Activated CD4-positive, CD25-positive, alpha-beta regulatory T cell treated with anti-CD3 and anti-CD28 coated beads, Interleukin-2, amount 50 U/mL, for 16 hours (primary cell): ENCODE measurements at places on chromosomes 6 and 20.

DNA sequence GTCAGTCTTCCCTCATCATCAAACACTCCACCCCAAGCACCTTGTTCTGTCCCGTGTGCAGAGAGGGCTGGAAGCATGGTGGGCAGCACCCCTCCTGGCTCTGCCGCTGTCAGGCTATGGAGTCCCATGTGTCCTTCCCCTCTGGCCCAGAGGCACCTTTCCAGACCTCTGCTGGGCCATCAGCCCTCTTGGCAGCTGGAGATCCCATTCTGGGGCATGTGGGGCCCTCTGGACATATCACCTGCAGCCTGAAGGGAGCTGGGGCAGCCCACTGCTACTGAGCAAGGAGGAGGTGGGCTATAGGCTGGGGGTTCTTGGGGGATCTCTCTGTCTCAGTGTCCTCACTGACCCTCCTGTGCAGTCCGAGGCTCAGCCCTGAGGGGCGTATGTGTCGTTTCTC, 42.2 kb downstream of the SUN5 start:
- no peak for DNase-seq

GRCh38 chr20:10669843-10670446, 3.9 kb downstream of the JAG1 start:
- DNase-seq = no peak

DNA sequence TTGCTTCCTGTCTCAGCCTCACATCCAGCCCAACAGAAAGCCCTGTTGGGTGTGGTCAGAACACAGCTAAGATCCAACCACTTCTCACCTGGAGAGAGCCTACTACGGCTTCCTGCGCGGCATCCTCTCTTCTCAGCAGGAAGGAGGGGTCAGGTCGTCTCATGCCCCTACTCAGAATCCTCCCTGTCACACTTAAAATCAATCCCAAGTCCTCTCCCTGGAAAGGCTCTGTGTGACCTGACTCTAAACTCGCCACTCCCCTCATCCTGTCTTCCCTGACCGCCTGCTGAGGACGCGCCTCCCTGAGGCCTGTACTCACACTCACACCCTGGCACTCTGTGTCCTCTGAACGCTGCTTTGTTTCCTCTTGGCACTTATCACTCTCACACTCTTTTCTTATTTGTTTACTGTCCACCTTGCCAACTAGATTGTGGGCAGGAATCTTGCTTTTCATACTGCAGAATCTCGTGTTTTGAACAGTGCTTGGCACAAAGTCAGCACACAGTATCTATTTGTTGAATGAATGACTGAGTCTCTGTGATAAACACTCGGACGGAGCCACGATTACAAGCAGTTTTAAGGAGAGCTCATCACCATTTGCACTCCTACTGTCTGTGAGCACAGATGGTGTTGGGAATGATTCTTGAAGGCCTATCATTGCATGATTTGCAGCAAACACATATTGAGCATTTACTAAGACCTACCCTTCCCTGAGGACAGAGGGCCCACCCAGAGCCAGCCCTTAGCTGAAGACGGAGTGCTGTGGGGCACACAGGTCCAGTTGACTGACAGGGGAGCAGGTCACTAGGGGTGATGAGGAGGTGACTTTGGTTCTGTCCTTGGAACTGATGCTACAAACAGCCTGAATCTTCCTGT, 18.7 kb downstream of the RAB5IF start:
- DNase-seq = no peak

- no peak for DNase-seq
Observed at GRCh38 chr20:22904386-22904785, 130.7 kb upstream of the SSTR4 start.

GRCh38 chr6:55100686-55101085, 73.6 kb upstream of the HCRTR2 start:
- no peak for DNase-seq

GRCh38 chr6:11575408-11576033, 38.0 kb downstream of the TMEM170B start:
- DNase-seq = peak; percentile 6

DNA sequence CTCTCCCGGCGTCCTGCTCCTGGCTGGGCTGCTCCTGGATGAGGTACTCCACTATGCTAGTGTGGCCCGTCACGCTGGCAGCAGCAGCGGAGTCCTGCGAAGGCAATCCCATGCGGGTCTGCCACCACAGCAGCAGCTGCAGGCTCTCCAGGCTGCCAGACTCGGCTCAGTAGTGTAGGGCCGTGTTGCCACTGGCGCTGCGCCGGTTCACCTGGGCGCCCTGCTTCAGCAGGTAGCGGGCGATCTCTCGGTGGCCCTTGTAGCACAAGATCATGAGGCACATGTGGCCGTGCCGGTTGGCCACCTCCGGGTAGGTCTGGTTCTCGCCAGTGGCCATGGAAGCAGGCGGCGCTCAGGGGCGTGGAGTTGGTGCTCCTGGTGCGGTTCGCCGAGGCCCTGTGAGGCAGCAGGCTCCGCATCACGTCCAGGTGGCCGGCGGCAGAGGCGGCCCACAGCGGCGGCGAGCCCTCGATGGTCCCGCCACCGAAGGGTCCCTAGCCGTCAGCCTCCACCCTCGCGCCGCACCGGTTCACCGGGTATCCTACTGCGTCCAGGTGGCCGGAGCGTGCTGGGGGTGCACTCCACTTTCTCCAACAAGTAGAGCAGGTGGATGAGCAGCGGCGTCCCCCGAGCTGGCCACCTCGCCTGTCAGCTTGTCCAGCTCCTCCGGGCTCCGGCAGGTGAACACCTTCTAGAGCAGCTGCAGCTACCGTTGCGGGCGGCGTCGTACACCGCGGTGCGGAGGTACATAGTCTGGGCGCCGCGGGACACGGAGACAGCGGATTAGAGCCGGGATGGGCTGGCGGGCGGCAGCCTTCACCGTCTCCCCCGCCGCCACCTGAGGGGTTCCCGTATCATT, 19.8 kb downstream of the RFPL4B start:
- no peak for DNase-seq

- no peak for DNase-seq
Observed at GRCh38 chr20:18901980-18902737, 88.6 kb downstream of the SCP2D1 start.

DNA sequence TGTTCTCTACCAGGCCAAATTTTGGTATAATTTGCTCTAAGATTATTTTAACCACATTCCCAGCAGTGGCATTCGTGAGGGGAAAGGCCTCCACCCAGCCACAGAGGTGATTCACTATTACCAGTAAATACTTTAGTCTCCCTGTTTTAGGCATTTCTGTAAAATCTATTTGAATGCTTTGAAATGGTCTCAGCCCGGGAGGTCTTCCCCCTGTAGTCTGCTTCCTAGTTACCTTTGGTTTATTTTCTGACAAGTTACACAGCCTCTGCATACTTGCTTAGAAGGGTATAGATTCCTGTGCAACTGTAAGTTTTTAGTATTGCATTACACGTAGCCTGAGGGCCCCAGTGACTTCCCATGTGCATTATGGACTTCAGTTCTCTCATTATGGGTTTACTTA, 248.7 kb downstream of the C6orf118 start:
- DNase-seq = no peak

- no peak for DNase-seq
Observed at GRCh38 chr6:84052204-84052882, 18.8 kb downstream of the MRAP2 start.

DNA sequence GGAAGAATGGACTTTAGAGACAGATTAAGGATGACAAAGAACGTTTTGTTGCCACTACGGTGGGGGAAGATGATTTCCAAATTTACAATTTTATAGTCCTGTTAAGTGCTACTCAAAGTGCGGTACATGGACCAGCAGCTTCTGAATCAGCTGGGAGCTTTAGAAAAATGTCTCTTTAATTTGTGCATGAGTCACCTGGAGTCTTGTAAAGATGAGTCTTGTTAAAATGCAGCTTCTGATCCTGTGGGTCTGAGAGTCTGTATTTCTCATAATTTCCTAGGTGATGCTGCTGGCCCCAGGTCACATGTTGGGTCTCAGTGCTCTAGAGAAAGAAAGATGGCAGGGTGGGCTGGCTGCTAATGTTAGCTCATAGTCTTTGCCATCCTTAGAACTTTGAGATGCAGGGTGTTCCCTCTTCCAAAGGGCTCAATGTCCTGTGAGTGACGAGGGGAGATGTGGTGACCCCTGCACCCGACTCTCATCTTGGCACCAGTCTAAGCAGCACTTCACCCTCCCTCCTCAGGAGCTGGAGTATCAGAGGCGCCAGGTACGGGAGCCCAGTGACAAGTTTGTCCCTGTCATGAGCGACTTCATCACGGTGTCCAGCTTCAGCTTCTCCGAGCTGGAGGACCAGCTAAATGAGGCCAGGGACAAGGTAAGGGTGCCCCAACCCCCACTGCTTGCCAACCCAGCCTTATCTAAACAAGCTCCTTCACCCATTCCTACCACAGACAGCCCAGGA, 34.5 kb downstream of the MOCS1 start:
- no peak for DNase-seq

GRCh38 chr6:11121851-11122250, 10.3 kb upstream of the ERVFRD-1 start:
- no peak for DNase-seq

DNA sequence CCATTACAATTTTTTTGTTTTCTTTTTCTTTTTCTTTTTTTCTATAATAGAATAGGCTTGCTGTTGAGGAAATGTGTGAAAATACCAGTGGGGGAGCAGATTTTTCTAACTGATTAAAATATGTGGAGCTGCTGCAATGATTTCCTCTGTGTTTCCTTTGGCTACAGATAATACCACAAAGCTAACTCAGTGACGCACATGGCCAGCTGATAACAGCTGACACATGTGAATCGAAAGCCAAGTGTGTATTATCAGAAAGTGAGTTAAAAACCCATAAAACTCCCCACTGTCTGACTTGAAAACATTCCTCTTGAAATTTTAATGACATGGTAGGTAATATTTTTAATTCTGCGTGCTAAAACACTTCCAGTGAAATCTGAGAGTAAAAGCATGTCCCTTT, 70.8 kb upstream of the AHI1 start:
- DNase-seq = peak; percentile 6
